ENCODE measurements at places on chromosomes 3 and 15.

DNA sequence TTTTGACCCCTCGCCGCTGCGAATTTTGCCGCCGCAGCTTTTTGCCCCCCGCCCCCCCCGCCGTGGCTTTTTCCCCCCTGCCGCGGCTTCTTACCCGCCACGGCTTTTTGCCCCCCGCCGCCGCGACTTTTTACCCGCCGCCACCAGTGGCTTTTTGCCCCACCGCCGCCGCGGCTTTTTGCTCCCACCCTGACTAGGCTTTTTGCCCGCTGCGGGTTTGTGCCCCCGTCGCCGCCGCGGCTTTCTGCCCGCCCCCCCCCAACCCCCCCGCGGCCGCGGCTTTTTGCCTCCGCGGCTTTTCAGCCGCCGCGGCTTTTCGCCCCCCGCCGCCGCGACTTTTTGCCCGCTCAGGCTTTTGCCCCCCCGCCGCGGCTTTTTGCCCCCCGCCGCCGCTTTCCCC is 598.1 kb downstream of the GOLGA6L6 start:
- no peak for DNase-seq

- DNase-seq, result no peak
Measured at GRCh38 chr3:43223670-43224364, 62.5 kb upstream of the SNRK start.

DNA sequence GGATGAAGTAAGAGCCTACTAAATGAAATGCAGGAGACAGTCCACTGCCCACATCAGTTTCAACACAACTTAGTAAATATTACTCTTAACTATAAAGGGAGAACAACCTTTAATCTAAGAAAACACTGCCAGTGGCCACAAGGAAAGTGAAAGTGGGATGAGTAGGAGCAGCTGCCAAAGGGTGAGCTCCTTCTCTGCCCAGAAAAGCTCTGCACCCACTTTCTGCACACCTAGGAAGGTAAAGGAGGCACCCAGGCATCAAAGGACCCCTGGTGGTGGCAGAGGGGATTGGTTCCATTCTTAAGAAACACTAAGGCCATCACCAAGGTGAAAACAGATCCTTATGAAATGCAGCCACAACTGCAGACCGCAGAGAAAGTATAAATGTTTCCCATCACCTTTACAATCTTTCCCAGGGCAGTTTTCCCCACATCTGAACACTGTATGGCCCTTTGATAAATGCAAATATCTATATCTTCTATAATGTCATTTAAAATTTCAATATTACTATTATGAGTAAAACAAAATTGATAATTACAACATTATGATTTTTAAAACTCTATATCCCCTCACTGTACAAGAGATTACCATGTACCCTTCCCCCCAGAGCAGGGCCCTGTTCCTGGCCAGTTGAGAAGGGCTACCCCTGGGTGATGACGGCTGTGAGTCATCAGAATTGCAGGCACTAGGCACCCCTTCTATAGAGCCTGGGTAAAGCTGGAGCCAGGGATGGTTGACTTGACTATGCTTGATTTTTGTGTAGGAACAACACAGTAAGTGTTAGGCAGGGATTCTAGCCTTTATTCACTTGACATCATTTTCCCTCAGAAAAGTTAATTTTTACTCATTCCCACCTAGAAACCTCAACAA is 92.0 kb downstream of the SNRK start:
- DNase-seq, result peak; percentile 73

DNA sequence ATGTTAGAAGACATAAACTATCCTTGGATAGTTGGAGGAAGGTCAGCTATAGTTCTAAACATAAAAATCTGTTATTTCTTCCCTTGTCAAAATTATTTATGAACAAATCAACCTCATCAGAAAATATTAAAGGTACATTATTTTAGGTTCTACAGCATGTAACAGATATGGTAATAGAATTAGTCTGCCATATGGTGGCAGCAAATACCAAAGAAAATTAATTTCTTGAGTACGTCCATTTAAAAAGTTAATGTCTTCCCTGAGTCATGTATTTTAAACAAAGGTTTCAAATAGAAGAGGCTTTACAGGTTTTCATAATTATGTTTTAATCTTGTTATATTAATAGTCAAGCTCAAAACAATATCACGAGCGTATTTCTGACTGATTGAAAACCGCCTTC is 17.9 kb upstream of the ANKRD28 start:
- no peak for DNase-seq

DNA sequence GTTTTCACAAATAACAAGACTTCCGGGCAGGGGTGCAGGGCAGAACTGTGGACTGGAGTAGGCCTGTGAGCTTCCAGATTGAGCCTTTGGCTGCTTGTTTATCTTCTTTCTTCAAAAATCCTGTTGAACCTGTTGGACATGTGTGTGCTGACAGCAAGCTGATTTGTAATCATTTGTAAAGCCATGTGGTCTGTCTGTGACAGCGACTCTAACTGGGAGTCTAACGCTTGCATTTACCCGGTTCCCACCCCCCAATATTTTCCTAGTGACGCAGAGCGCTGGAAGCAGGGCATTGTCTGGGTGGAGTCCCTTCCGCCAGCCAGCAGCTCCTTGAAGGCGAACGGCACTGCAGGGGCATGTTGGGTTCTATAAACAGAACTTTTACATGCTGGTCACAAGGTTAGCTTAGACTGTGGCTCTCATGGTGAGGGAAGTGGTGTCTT is 85.7 kb upstream of the MYZAP start:
- DNase-seq, result no peak

DNA sequence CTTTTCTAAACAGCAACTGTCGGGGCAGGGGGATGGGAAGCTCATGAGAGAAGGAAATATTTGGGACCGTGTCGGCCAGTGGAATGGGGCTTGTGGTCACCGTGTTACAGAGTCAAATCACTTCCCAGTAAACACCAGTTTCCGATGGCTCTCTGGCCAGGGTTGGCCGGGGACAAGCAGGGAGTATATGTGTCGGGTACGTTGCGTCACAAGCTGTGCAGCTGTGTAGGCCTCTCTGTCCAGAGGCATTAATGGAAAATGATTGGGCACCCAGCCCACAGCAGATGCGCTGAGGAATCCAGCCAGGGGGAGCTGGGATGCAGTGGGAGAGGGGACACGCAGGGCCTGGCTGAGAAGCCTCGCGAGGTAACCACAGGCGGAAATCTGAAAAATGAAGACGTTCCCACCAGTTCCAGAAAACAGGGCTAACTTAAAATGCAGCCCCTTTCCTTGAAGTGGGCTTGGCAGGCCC is 15.8 kb upstream of the ALDH1A3 start:
- no peak for DNase-seq
